Body of pancreas (tissue), 4 donors: ENCODE measurements at places on chromosomes 4 and X. TPM values are rescaled to one million over a fixed set of nuclear protein-coding genes. Genes with fewer than 3 reads are reported as not detected.

DNA sequence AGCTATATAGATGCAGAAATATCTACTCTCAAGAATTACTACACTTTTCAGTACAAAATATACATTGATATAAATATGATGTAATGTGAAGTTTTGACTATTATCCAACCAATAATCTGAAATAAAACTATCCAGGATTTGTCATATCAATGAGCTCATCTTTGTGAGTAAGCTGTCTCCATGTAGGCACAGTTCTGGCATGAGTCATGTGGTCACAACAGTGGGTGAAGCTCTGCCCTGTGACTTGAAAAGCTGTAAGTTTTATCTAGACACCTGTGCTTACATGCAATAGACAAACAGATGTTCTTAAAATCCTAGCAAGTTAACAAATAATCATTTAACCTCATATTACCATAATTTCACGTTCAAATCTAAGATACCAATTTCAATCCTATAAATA lies 192.7 kb downstream of the GABRG1 start:
- H3K4me1 ChIP-seq, result no peaks in the 10 kb centered on the region
- H3K4me3 ChIP-seq, result no peak overlapping the region
- H3K27me3 ChIP-seq, result no peaks in the 10 kb centered on the region
- no peak for DNase-seq
- H3K36me3 ChIP-seq, result no peaks in the 10 kb centered on the region

DNA sequence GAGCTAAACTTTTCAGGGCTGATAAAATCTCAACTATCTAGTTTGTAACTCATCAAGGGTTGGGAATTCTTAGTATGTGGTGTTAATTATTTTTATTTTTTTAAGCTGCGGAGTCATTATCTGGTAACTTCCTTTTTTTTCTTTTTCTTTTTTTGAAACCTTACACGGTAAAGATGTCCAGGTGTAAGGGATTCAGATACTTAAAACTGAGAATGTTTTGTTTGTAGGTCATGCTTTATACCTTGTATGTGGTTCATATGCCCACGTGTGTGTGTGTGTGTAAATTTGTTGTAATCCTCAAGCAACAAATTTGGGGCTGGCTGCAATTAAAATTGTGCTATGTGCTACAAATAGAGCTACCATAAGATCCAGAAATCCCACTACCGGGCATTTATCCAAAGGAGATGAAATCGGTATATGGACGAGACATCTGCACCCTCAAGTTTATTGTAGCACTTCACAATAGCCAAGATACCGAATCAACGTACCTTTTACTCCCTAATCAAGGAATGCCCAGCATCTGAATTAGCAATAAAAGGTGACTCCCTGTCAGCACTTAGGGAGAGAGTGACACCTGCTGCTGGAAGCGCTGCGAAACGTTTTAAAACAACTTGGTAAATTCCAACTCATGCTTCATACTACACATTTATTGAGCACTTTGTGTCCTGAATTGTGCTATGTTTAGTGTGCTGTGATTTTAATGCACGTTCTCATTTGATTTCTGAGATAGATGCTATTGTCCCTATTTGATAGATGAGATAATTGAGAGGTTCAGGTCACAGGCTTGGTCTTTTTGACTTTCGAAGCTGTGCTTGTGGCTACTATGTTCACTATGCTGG lies 16.1 kb downstream of the MSMO1 start:
- DNase-seq, result no peak
- peaks cover 8% of the 10 kb centered on the region for H3K36me3 ChIP-seq
- H3K27ac ChIP-seq, result no peak overlapping the region
- no peak overlapping the region for H3K4me3 ChIP-seq
- peaks cover 6% of the 10 kb centered on the region for H3K4me1 ChIP-seq

GRCh38 chrX:125492439-125492838 lies 172.8 kb downstream of the TEX13C start:
- H3K4me1 ChIP-seq, result no peaks in the 10 kb centered on the region
- no peak for DNase-seq
- no peak overlapping the region for H3K4me3 ChIP-seq
- no peaks in the 10 kb centered on the region for H3K27me3 ChIP-seq
- H3K36me3 ChIP-seq, result no peaks in the 10 kb centered on the region

The PNMA6F gene
- not detected for total RNA-seq

The SLC9A7 gene
- total RNA-seq, result 6.2 TPM

The SHOX gene
- total RNA-seq, result not detected

DNA sequence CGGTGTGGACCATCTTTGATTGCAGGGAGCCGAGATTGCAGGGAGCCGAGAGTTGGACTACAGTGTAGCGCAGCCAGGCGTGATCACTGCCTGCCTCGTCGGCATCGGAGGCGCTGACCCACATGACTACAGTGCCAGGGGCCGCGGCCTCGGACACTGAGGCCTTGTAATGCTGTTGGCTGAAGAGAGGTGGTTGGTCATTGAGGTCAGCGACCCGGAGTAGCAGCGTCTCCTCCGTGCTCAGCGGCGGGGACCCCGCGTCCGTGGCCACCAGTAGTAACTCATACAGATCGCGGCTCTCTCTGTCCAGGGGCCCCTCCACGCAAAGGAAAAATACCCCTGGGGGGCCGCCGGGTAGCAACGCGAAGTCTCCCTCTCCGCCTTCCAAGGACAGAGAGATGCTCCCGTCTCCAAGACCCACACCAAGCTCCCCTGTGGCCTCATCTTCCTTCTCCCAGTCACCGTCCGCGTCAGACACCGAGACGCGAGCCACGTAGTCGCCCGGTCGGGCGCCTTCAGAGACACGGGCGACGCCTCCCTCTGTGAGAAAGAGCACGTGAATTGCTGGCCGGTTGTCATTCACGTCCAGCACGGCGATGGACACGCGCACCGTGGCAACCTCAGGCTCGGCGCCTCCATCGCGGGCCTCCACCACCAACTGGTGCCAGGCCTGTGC lies 1.9 kb downstream of the DCHS2 start:
- H3K36me3 ChIP-seq, result no peaks in the 10 kb centered on the region
- peaks cover 24% of the 10 kb centered on the region for H3K4me1 ChIP-seq
- no peak overlapping the region for H3K4me3 ChIP-seq
- no peaks in the 10 kb centered on the region for H3K27me3 ChIP-seq
- DNase-seq, result no peak

- no peak overlapping the region for H3K4me3 ChIP-seq
- H3K36me3 ChIP-seq, result no peaks in the 10 kb centered on the region
- no peak overlapping the region for H3K27ac ChIP-seq
- H3K4me1 ChIP-seq, result no peaks in the 10 kb centered on the region
- peak; percentile 31 for DNase-seq
- H3K27me3 ChIP-seq, result no peaks in the 10 kb centered on the region
These were observed 329.4 kb upstream of the PPARGC1A start for GRCh38 chr4:24219209-24219608.

The SLC10A4 gene
- not detected for total RNA-seq

DNA sequence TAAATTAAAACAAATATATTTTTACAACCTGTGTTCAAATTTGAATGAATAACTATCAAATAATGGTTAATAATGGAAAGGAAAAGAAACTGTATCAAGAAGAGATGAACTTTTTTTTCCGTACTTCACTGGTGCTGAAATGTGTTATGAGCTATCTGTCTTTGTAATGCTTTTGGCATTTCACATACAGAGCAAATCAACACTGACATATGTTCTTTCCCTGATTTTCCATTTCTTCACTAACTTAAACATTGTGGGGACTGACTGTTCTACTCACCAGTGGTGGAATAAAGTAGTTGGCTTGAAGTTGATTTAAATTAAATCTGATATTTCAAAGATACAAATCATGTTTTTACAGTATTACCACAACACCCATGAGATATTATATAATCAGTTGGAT lies 304.0 kb upstream of the BMP3 start:
- H3K4me1 ChIP-seq, result no peaks in the 10 kb centered on the region
- H3K4me3 ChIP-seq, result no peak overlapping the region
- DNase-seq, result no peak
- H3K27me3 ChIP-seq, result no peaks in the 10 kb centered on the region
- H3K36me3 ChIP-seq, result no peaks in the 10 kb centered on the region

GRCh38 chr4:3397128-3397527 lies 44.6 kb upstream of the HGFAC start:
- no peak overlapping the region for H3K4me3 ChIP-seq
- no peaks in the 10 kb centered on the region for H3K4me1 ChIP-seq
- DNase-seq, result no peak
- no peaks in the 10 kb centered on the region for H3K36me3 ChIP-seq
- H3K27ac ChIP-seq, result no peak overlapping the region

The TEC gene
- total RNA-seq, result 2.1 TPM

DNA sequence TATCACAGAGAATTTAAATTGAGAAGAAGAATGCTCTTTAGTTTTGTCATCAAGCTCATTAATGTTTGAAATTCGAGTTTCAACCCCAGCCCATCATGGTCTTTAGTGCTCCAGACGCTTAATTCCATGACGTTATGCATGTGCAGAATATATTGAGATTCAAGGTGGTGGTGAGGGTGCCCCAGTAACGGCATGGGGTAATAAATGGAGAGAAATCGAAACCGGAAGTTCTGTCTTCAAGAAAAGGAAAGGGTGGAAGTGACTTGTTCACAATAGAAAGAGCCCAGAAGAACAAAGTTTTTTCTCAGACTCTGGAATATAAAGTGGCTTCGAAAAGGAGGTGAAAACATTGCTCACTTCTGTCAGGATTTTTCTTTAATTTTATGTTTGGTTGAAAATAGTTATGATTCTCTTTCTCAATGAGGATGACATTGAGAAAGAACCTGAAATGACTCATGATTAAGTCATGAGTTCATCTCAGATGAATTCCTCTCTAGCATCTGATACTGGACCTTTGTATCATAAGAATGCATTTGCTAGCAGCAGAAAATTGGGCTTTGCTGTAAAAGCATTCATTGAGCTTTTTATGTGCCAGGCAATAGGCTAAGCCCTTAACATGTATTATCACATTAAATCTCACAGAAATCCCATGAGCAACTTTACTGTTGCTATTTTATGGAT lies 779 bp upstream of the DDX60L start:
- no peaks in the 10 kb centered on the region for H3K27me3 ChIP-seq
- peak; percentile 15 for DNase-seq
- peak overlapping the region; percentile 88 for H3K27ac ChIP-seq
- peaks cover 8% of the 10 kb centered on the region for H3K4me1 ChIP-seq

DNA sequence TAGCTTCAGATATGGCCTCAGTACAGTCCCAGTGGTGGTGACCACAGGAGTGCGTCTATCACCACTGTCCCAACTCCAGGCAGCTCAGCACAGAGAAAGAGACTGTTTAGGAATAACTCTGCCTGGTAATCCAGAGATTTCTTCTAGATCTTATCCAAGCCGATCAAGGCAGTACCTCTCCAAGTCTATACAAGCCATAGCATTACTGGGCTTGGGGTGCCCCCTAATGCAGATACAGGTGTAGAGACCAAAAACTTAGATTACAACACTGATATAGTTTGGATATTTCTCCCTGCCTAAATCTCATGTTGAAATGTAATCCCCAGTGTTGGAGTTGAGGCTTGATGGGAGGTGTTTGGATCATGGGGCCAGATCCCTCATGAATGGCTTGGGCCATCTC lies 100.9 kb downstream of the PTCHD1 start:
- no peak for DNase-seq
- H3K27me3 ChIP-seq, result no peaks in the 10 kb centered on the region
- no peak overlapping the region for H3K27ac ChIP-seq
- H3K4me3 ChIP-seq, result no peak overlapping the region
- H3K4me1 ChIP-seq, result peaks cover 15% of the 10 kb centered on the region
- no peaks in the 10 kb centered on the region for H3K36me3 ChIP-seq

The PLP2 gene
- 19.4 TPM for total RNA-seq

- H3K4me3 ChIP-seq, result no peak overlapping the region
- no peak overlapping the region for H3K27ac ChIP-seq
- H3K36me3 ChIP-seq, result no peaks in the 10 kb centered on the region
- H3K27me3 ChIP-seq, result no peaks in the 10 kb centered on the region
These were observed 1753.2 kb upstream of the PCDH7 start for GRCh38 chr4:28966982-28967381.

GRCh38 chrX:103197721-103198306 lies 17.1 kb upstream of the BEX4 start:
- H3K4me3 ChIP-seq, result no peak overlapping the region
- H3K36me3 ChIP-seq, result no peaks in the 10 kb centered on the region
- H3K27me3 ChIP-seq, result no peaks in the 10 kb centered on the region
- H3K4me1 ChIP-seq, result no peaks in the 10 kb centered on the region
- DNase-seq, result no peak
- no peak overlapping the region for H3K27ac ChIP-seq

DNA sequence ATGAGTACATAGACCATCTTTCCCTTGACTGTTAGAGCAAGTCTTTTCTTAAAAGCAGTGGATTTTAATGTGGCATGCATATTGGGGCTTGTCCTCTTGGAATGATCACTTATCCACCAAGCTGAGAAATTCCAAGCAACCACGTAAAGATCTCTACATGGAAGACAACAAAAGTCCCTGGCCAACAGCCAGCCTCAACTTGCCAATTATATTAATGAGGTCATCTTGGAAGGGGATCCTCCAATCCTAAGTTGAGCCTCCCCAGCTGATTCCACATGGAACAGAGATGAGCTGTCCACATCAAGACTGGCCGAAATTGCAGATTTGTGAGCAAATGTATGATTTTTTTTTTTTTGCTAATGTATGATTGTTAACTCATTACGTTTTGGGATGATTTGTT lies 20.6 kb upstream of the FTHL17 start:
- no peak overlapping the region for H3K27ac ChIP-seq
- DNase-seq, result no peak
- no peaks in the 10 kb centered on the region for H3K27me3 ChIP-seq
- H3K4me1 ChIP-seq, result no peaks in the 10 kb centered on the region
- H3K36me3 ChIP-seq, result no peaks in the 10 kb centered on the region

The TMPRSS11D gene
- total RNA-seq, result not detected

DNA sequence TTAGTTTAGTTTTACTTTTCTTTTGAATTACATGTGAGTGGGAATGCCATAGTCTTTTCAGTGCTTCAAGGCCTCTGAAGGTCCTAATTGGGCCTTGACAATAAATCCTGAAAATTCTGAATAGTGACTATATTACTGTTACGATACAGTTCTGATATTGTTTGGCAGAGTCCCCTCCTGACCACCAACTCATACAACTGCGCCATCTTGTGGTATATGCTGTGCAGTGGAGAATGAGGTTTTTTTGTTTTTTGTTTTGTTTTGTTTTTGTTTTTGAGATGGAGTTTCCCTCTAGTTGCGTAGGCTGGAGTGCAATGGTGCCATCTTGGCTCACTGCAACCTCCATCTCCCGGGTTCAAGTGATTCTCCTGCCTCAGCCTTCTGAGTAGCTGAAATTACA lies 56.6 kb upstream of the CHRDL1 start:
- H3K4me3 ChIP-seq, result no peak overlapping the region
- no peaks in the 10 kb centered on the region for H3K36me3 ChIP-seq
- no peak overlapping the region for H3K27ac ChIP-seq
- H3K4me1 ChIP-seq, result peaks cover 12% of the 10 kb centered on the region
- no peak for DNase-seq
- no peaks in the 10 kb centered on the region for H3K27me3 ChIP-seq

The PDE6B gene
- total RNA-seq, result 0.26 TPM

DNA sequence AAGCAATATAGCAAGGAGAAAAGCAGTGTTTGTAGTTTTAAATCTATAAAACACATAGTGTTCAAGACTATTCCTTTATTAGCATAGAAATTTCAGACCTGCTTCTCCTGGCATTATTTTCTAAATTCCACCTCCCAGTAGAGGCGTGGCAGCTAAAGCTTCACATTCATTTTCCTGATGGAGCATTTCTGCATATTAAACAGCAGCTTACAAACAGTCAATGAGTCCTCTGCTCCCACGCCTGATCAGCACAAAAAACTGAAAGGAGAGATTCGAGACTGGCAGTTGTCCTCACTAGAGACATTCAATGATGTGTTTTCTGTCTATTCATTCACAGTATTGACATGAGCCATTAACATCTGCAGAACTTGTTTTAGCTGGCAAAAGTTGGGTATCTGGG lies 61.4 kb downstream of the SHISA3 start:
- peak overlapping the region; percentile 33 for H3K27ac ChIP-seq
- no peaks in the 10 kb centered on the region for H3K36me3 ChIP-seq
- H3K27me3 ChIP-seq, result no peaks in the 10 kb centered on the region
- H3K4me1 ChIP-seq, result peaks cover 25% of the 10 kb centered on the region
- no peak overlapping the region for H3K4me3 ChIP-seq

The SPACA5 gene
- not detected for total RNA-seq
